Tibial artery (tissue), 4 donors: ENCODE measurements at places on chromosomes 5 and 9.

- H3K4me3 ChIP-seq: no peak overlapping the region
- DNase-seq: no peak
- no peaks in the 10 kb centered on the region for H3K27me3 ChIP-seq
- no peak overlapping the region for H3K27ac ChIP-seq
- no peaks in the 10 kb centered on the region for H3K4me1 ChIP-seq
- no peaks in the 10 kb centered on the region for H3K36me3 ChIP-seq
These were observed 194.6 kb downstream of the CETN3 start for GRCh38 chr5:90214991-90215390.

DNA sequence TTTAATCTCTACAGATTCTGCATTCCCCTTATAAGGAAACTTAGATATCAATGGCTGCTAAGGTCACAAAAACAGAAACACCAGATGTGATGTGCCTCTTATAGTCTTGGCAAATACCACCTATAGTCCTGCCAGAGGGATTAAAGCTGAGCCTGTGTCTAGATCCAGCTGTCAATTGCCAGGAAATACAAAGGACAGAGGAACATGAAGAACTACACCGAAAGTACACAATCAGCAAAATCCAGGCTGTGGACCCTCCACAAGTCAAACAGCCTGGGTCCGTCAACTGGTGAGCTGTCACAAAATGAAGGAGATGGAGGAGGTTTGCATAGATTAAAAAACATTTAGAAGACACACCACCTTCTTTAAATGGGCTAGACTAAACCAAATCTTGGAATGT, 85.4 kb downstream of the KLF4 start:
- H3K27me3 ChIP-seq: no peaks in the 10 kb centered on the region
- no peak overlapping the region for H3K4me3 ChIP-seq
- no peak overlapping the region for H3K27ac ChIP-seq

- peak overlapping the region; percentile 12 for H3K27ac ChIP-seq
- no peak overlapping the region for H3K4me3 ChIP-seq
- DNase-seq: no peak
These were observed 31.4 kb downstream of the ACTBL2 start for GRCh38 chr5:57450991-57451876.

DNA sequence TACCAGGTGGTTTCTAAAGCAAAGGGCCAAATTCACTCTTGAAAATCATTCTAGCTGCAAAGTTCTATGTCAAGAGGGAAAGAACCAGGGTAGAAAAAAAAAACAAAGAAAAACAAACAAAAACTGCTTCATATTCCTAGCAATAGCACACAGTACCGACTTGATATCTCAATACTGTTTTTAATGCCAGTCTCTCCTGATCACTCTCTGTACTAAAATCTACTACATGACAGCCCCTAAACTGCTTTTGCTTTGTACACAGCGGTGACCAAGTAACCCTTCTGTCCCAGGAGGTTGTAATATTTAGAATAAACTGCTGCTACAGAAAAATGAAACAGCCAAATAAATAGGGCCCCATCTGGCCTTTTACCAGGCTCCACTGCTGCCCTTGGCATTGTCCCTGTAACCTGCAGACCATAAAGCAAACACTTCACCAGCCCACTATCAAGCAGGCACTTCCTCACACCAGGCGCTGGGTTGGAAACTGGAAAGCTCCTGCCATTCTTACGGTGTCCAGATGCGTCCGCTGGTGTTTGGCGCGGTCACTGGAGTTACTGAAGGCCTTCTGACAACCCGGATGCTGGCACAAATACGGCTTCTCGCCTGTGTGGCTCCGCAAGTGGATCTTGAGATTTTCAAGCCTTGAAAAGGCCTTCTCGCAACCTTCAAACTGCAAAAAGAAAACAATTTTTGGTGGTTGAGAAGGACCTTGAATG, 363.2 kb downstream of the GLIS3 start:
- H3K4me1 ChIP-seq: no peaks in the 10 kb centered on the region
- H3K27ac ChIP-seq: peak overlapping the region; percentile 52
- no peaks in the 10 kb centered on the region for H3K36me3 ChIP-seq
- H3K4me3 ChIP-seq: peak overlapping the region; percentile 25
- peak; percentile 79 for DNase-seq

GRCh38 chr9:110892689-110893088, 145.6 kb downstream of the LPAR1 start:
- peaks cover 48% of the 10 kb centered on the region for H3K4me1 ChIP-seq
- H3K4me3 ChIP-seq: no peak overlapping the region
- DNase-seq: no peak
- no peaks in the 10 kb centered on the region for H3K27me3 ChIP-seq
- H3K36me3 ChIP-seq: no peaks in the 10 kb centered on the region
- H3K27ac ChIP-seq: peak overlapping the region; percentile 22

DNA sequence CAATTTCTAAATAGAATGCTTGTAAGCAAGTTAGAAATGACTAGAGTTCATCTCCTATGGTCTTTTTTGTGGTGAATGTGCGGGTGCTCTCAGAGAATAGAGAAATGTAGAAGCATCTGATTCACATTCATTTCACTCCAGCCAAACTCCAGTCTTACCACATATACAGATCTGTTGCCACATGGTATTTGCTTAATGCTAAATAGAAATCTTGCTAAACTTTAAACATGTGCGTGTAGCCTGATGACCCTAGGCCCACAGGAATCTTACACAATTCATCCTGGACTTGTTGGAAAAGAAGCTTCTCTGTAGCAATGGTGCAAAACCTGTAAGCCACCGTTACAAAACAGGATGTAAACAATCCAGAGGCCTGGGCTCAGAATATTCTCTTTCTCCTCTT, 135.2 kb downstream of the PCSK1 start:
- no peaks in the 10 kb centered on the region for H3K36me3 ChIP-seq
- H3K27me3 ChIP-seq: no peaks in the 10 kb centered on the region

DNA sequence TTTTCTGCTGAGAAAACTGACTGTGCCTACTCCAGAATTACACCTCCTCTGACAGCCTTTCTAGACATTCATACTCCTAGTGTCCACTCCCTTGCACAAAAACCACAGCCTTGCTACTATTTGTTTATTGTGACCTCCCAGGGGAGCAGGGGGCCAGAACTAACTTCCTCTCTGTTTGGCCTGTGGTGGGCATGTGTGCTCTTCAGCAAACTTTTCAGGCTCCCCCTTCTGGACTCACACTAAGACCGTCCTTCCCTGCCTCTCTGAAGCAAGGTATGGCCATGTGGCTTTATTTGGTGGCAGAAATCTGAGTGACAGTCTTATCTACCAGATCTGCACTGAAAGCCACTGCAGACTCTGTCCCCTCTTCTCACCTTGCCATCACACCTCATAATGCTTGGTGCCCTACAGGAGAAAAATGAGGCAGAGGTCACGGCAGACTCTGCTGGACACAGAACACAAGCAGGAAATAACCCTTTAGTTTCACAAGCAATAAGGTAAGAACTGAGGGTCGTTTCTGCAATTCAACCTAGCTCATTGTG, 28.2 kb downstream of the LIFR start:
- peaks cover 27% of the 10 kb centered on the region for H3K36me3 ChIP-seq
- peaks cover 3% of the 10 kb centered on the region for H3K4me1 ChIP-seq
- DNase-seq: no peak
- no peak overlapping the region for H3K4me3 ChIP-seq
- H3K27me3 ChIP-seq: no peaks in the 10 kb centered on the region

DNA sequence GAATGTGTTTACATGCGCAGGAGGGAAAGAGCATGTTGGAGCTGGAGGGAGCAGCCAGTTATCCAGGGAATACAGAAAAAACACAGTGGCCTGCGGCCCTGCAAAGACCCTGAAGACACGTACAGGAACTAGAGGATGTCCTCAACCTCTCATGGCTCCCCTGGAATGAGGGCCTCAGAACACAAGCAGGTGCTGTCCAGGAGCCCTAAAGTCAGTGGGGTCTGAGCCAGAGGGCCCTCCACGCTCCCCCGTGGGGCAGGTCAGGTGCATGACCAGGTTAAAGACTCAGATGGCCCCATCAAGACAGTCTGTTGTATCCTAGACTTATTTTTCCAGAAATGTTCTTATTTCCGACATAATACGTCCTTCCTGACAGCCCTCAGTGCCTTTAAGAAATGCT, 106.9 kb downstream of the ROR2 start:
- H3K4me1 ChIP-seq: peaks cover 24% of the 10 kb centered on the region
- no peak overlapping the region for H3K4me3 ChIP-seq

DNA sequence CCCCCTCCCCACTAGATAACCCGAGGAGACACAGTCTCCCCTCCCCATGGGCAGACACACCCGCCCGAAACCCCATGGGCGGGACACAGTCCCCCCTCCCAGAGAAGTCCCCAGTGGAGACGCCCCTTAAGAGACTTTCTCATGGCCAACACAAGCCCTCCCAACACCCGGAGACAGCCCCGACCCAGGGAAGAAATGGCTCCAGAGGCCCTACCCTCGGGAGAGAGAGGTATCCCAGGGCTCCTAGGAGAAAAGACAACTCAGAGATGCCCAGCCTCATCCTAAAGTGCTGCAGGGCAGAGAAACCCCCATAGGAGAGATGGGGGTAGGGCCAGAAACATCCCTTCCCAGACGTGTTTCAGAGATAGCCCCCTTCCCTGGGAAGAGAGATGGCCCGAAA, 27.4 kb downstream of the PCDH1 start:
- no peaks in the 10 kb centered on the region for H3K4me1 ChIP-seq
- DNase-seq: no peak
- H3K36me3 ChIP-seq: no peaks in the 10 kb centered on the region

DNA sequence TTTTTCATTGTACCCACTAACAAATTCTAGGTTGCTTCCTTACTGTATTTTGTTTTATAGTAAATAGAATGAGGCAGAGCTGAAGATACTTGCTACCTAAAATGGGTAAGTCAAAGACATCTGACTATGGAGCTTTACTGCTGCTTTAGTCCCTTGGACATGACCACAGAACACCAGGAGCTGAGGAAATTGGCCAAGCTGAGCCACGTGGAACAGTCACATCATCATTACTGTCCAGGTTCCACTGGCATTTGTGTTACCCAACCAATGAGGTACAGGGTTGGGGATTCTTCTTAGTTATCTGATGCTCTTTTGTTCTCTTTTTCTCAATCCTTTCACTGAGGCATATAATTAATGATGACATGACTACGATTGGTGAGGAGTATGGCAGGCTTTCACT, 47.1 kb downstream of the SSBP2 start:
- no peaks in the 10 kb centered on the region for H3K36me3 ChIP-seq
- no peak for DNase-seq
- H3K4me1 ChIP-seq: no peaks in the 10 kb centered on the region
- no peak overlapping the region for H3K27ac ChIP-seq
- H3K27me3 ChIP-seq: no peaks in the 10 kb centered on the region
- H3K4me3 ChIP-seq: no peak overlapping the region

DNA sequence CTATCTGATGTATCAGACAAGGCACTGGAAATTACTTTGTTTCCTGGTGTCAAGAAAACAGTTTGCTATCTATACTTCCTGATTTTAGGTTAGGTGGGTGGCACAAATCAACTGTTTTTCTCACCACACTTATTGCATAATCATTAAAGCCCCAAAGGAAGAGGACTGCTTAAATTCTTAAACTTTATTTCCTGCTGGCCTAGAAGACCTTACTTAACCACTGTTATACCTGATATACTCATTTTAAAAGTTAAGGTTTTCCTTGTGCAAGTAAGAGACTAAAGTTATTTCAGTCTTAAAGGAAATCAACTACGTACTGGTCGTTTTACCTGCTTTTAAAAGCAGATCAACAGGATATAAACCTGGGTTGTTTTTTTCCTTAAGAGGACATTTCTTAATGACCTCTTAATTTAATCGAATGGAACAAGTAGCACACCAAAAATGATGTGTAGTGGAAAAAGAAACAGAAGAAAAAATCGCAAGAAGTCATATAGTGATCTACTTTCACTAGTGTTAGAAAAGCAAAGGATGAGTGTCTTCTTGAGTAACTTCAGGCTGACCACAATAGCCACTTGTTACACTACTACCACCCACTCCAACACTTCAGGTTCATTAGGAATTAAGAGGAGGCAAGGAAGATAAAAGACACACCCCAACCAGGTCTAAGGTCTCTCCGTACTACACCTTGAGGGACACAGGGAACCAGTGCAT, 974 bp downstream of the CLINT1 start:
- DNase-seq: no peak
- no peaks in the 10 kb centered on the region for H3K36me3 ChIP-seq
- peak overlapping the region; percentile 90 for H3K27ac ChIP-seq
- H3K27me3 ChIP-seq: no peaks in the 10 kb centered on the region
- peak overlapping the region; percentile 98 for H3K4me3 ChIP-seq
- peaks cover 45% of the 10 kb centered on the region for H3K4me1 ChIP-seq

- H3K4me1 ChIP-seq: no peaks in the 10 kb centered on the region
- no peak for DNase-seq
- no peaks in the 10 kb centered on the region for H3K36me3 ChIP-seq
- H3K4me3 ChIP-seq: no peak overlapping the region
These were observed 76.9 kb downstream of the SFXN1 start for GRCh38 chr5:175555168-175555785.

- H3K4me1 ChIP-seq: peaks cover 5% of the 10 kb centered on the region
- H3K36me3 ChIP-seq: no peaks in the 10 kb centered on the region
- no peak overlapping the region for H3K4me3 ChIP-seq
- H3K27ac ChIP-seq: no peak overlapping the region
- DNase-seq: no peak
- no peaks in the 10 kb centered on the region for H3K27me3 ChIP-seq
These were observed 26.4 kb downstream of the TRIM14 start for GRCh38 chr9:98092613-98092931.

DNA sequence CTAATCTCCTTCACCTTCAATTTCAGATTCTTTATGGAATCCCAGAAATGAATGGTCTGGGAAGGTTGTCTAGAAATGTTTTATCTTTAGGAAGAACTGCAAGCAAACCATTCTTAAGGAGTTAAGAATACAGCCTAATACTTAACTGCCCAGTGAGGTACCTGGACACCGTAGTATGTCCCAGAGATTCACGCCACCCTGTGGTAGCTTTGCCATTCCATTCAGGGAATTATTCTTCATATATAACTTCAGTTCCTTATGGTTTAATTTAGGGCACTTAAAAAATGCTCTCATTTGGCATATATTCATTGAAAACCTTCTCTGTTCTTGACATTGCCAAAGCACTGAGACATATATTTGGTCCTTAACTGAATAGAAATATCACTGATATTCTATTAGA, 49.7 kb downstream of the ACTBL2 start:
- H3K36me3 ChIP-seq: no peaks in the 10 kb centered on the region
- no peaks in the 10 kb centered on the region for H3K4me1 ChIP-seq
- no peaks in the 10 kb centered on the region for H3K27me3 ChIP-seq
- H3K27ac ChIP-seq: no peak overlapping the region
- no peak overlapping the region for H3K4me3 ChIP-seq
- no peak for DNase-seq
